ENCODE measurements at places on chromosomes 5 and 9.
A peak's percentile ranks its signal among the peaks of the same experiment; 100 is the strongest.

GRCh38 chr9:69951411-69951810 is 92.2 kb upstream of the MAMDC2 start:
- no peak for DNase-seq

- no peak for DNase-seq
These were observed 46.0 kb downstream of the SHB start for GRCh38 chr9:38022995-38023394.

DNA sequence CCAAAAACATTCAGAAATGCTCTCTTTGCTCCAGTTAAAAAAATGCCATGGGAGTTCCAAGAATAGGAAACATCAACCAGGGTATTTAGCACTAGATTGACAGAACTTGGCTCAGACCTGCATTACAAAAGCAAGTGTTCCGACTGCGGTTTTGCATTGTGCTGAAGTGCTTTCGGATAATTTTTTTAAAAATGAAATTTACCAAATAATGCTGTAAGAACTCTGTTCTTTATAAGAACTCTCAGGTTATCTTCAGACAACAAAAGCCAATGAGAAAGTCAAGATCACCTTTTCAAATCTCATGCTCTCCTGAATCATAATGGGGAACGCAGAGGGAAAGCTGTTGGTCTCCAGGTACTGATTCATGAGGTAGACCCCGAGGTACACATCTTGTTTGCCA is 483 bp upstream of the PLPP6 start:
- no peak for DNase-seq

DNA sequence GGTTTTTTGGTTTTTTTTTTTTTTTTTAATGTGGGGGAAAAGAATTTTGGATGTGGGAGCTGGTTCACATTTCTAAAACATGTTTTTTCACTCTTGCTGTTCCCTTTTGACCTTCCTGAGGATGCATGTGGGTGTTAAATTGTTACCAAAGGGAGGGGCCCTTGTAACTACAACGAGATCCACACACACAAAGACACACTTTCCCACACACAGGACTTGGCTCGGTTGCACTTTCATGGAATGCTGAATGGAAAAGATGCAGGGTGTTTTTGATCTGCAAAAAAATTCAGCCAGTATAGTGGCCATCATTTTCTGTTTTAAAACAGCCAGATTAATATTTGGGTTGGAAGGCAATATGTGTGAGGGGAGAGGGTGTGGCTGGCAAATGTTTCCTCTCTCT is 576.9 kb downstream of the EBF1 start:
- DNase-seq, result no peak

- peak; percentile 47 for DNase-seq
These were observed 10.5 kb downstream of the GPBP1 start for GRCh38 chr5:57184322-57184721.

GRCh38 chr5:10756549-10756948 is 4.5 kb downstream of the DAP start:
- DNase-seq, result no peak

GRCh38 chr5:74316064-74316603 is 324.4 kb downstream of the ENC1 start:
- peak; percentile 95 for DNase-seq

- DNase-seq, result no peak
These were observed 6.6 kb downstream of the C1QTNF2 start for GRCh38 chr5:160363660-160364395.

DNA sequence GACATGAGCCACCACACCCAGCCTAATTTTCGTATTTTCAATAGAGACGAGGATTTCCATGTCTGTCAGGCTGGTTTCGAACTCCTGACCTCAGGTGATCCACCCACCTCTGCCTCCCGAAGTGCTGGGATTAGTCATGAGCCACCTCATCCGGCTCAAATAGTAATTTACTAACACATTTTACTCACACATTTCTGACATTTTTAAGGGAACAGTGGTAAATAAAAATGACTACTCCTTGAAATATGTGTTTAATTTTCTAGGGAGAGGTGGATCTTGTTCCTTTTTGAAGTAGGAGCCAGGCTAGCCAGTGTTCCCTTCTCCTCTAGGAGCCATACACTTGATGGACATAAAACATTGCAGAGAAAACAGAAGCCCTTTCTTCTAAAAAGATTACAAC is 55.2 kb upstream of the ERBIN start:
- DNase-seq, result no peak

GRCh38 chr5:56375011-56375410 is 141.9 kb upstream of the ANKRD55 start:
- DNase-seq, result no peak

DNA sequence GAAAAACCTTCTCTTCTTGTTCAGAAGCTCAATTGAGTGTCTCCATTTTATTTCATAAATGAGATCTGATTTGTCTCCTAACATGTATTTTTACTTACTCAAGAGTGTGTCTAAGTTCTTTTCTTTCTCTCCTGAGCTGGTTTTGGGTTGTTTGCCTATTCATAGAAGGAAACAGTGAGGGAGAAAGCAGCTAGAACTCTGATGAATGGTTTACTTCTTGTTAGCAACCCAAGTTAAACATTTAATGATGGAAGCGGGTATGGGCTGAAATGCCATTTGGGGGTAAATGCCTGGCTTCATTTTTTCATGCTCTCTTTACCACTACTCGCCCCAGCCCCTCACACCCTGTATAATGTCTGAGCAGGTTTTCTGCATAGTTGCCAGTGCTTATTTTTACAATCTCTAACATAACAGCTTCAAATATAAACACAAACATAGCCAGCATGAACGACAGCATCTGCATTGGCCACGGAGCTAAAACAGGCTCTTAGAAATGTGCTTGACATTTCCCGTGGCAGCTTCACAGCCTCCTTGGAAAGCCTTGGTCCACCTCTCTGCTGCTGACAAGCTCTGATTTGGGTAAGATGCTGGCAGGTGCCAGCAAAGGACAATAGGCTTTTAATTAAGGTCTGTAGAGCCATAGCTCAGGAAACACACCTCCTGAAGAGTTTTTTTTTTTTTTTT is 321.1 kb downstream of the ARHGEF28 start:
- no peak for DNase-seq

GRCh38 chr5:127296321-127296720 is 5.7 kb downstream of the MEGF10 start:
- no peak for DNase-seq

Data from T47D (cell line).